Stimulated activated CD4-positive, alpha-beta T cell treated with anti-CD3 and anti-CD28 coated beads, Interleukin-15, amount 100 ng/mL, for 1 hour (primary cell): ENCODE measurements at places on chromosomes 4 and X.

DNA sequence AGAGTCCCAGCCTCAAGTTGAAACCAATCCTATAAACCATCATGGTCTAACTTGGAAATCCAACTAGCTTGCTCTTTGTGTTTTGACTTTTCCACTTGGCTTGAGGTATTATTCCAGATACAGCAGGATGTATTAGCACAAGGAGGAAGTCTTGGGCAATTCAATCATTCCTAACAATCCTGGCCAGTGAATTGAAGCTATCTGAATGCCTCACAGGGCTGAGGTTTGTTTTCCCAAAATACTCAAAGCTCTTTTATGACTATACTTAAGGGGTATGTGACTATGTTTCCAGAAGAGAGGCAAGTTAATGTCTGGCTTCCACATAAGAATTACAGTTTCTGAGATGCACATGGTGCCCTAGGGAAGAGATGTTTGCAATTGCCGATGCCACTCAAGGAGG lies 66.8 kb upstream of the SH3RF1 start:
- DNase-seq: no peak

DNA sequence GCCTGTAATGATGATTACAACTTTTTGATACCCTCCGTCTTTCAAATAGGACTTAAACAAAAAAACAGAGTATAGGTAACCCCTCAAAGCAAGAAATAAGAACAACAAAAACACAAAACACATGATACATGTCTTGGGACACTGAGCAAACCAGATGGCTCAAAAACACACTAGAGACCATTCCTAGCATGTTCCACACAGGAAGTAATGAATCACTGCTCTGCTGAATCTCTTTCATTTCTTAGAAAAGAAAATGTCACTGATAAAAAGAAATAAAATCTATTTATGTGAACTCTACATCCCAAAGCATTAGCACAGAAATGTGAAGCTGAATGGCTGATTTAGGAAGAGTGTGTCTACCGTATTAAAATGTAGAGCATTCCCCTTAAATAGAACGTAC lies 134.5 kb upstream of the IL15 start:
- no peak for DNase-seq

DNA sequence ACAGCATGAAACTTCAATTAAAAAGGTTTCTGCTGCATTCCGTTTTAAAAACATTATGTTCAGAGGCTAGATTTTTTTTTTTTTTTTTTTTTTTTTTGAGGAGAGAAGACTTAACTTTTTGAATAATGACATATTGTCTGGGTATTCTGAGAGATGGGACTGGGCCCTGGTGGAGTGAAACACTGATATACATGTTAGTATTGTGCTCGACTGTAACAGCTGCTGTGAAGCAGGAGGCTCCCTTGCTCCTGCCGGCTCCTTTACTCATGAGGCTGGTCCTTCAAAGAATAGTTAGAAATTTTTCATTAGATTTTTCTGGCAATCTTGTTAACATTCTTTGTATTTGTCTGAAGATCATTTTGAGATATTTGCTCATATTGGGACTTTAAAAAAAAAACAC lies 73.3 kb downstream of the TMEM131L start:
- no peak for DNase-seq

- DNase-seq: no peak
These were observed 81.5 kb upstream of the TEX13D start for GRCh38 chrX:124250835-124251437.

DNA sequence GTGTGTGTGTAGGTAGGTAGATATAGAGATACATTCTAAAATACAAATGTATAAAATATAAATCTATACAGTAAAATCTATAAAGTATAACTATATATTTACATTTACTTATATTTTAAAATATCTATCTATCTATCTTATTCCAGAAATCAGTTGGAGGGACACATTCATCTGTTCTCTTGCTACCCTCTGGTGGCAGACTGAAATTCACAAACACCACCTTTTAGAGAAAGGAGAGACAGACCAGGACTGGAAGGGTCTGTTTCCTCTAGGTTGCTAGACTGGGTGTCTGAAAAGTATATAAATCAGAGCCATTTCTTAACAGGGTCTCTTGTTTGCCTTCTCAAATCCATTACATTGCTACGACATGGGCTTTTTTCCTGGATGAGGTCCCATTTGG lies 343.0 kb downstream of the OPHN1 start:
- DNase-seq: no peak

DNA sequence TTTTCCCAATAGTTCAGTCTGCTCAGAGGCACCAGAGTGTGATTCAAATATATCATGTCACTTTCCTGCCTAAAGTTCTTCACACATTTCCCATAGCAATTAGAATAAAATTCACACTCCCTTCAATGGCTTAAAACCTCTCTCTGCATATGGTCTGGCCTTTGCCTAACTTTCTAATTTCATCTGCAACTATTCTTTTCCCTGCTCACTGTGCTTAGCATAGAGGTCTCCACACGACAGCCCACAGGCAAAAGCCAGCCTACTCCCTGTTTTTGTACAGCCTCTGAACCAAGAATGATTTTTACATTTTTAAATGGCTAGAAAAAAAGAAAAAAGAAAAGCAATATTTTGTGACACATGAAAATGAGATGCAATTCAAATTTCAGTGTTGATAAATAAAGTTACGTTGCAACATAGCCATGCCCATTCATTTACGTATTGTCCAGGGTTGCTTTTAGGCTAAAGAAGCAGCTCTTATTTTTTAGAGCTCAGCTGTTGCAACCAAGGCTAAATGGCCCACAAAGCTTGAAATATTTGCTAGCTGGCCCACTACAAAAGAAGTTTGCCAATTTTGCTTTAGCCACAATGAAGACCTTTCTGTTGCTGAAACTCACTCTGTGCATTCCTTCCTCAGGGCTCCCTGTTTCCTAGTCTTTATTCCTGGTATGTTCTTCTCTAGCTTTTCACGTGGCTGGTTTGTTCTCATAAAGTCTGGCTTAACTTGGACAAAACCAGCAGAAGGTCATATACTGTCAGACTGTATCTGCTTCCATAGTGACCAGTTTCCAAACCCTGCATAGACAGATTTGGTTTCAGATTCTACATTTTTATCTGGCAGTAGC lies 26.6 kb upstream of the IRF2 start:
- DNase-seq: no peak

GRCh38 chrX:151816934-151817333 lies 82.4 kb downstream of the CNGA2 start:
- no peak for DNase-seq

DNA sequence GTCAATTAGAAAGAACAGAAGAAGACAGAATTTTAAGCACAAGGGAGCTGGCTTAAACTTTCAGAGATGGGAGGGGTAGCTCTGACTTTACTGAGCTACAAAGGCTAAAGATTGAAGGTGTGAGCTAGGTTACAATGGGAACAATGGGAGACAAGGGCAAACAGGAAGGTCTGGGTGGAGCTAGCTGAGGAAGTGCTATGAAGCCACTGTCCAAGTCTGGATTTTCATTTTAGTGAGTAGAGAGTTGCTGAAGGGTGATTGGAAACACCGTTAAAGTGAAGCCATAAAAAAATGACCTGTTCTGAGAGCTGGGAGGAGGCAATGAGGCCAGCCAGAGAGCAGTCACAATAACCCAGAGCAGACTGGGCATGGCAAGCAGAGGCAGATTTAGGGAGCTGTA lies 104.3 kb upstream of the CITED1 start:
- DNase-seq: no peak

GRCh38 chrX:70301716-70302115 lies 11.8 kb downstream of the KIF4A start:
- DNase-seq: no peak

- DNase-seq: no peak
These were observed 38.5 kb upstream of the TAPT1 start for GRCh38 chr4:16264798-16265197.

- no peak for DNase-seq
These were observed 13.3 kb downstream of the OFD1 start for GRCh38 chrX:13747836-13748235.

DNA sequence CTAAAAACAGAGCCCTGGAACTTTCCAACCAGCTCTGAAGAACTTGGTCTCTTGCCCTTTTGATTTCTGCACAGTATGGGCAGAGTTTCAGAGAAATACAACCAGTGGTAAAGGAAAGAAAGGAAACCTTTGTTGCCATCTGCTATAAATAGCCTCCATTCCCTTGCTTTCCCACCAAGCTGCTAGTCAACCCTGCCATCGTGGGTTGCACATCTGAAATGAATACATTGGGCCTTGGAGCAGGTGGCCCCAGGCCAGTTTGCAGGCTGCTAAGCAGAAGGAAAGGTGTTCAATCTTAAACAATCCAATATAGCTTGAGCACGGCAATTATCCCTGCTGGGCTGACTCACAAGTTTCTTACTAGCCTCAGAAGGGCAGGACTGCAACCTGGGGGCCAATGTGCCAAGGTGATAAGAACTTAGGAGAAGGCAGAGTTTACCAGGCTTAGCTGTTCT lies 142.5 kb downstream of the PPARGC1A start:
- DNase-seq: no peak

GRCh38 chr4:73710094-73710493 lies 30.3 kb upstream of the CXCL8 start:
- no peak for DNase-seq

- no peak for DNase-seq
These were observed 318.2 kb downstream of the CCSER1 start for GRCh38 chr4:90445380-90445779.
